ENCODE measurements at places on chromosomes 12 and 14.

- no peak for DNase-seq
These were observed 236.1 kb downstream of the C12orf50 start for GRCh38 chr12:87793131-87793530.

DNA sequence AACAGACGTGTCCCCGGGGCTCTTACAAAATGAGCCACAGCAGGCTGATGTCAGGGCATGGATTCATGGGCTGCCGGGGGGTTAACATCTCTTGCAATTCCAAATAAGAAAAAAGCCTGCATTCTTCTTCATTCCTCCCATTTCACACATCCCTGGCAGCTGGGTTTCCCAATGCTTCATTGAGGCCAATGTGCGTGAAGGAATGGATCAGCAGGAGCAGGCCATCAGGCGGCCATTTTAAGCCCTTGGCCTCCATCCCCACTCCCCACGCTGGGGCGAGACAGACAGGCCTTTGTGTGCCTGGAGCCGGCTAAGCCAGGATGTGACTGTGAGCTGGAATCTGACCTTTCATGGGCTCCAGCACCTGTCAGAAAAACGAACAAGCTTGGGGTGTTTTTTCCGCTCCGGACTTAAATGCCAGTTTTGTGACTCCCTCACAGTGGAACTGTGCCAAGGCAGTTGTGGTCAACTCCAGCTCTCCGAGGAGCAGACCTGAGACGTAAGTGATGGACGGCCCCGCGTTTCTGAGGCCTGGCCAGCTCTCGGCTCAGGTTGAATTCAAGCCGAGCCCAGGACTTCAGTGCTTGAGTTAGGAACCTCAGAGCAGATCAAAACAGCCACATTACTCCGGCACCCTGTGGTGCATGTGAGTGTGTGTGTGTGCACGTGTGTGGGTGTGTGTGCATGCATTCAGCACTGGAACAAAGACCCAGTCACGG lies 133.1 kb downstream of the TMEM30B start:
- peak; percentile 75 for DNase-seq

GRCh38 chr14:22147716-22148115 lies 441.3 kb downstream of the DAD1 start:
- no peak for DNase-seq

GRCh38 chr14:30159374-30159773 lies 231.7 kb upstream of the PRKD1 start:
- DNase-seq = no peak

- DNase-seq = no peak
These were observed 1168.4 kb downstream of the TMEM121 start for GRCh38 chr14:106694638-106695393.

DNA sequence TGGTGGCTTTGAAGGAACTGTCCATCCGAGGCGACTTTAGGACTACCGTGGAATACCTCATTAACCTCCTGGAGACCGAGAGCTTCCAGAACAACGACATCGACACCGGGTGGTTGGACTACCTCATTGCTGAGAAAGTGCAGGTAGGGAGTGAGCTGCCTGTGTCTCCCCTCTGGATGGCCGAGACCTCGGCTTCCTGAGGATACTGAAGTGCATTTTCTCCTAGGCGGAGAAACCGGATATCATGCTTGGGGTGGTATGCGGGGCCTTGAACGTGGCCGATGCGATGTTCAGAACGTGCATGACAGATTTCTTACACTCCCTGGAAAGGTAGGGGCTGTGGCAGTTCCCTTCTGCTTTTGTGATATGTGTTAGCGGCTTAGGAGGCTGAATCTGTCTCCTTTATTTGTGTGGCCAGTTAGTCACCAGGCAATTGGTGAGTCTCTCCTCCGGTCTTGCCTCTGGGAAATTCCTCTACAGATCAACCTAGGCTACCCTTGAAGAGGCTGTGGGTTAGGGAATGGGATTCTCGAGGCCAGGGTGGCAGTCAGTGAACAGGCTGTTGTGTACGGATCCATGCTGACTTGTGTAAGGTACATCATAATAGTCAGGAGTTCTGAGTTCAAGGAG lies 75.3 kb downstream of the ACACB start:
- DNase-seq = no peak

Data from DMS79 treated with DMSO at 0.1 percent for 48 hours (cell line).